Activated CD4-positive, alpha-beta T cell treated with anti-CD3 and anti-CD28 coated beads, Interleukin-2, amount 50 U/mL, for 1 hour (primary cell): ENCODE measurements at places on chromosomes 2 and 18.
A peak's percentile ranks its signal among the peaks of the same experiment; 100 is the strongest.

DNA sequence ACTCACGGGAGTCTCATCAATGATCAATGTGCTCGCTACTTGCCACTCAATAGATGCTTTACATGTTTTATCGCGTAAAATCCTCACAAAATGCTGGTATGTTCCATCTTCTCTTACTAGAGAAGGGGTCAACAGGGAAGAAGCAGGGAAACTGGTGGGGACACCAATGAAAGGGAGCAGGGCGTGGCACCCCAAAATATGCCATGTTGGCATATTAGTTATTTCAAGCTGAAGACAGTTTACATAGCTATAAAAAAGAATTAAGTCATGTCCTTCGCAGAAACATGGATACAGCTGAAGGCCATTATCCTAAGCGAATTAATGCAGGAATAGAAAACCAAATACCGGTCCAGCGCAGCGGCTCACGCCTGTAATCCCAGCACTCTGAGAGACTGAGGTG lies 8.1 kb upstream of the ZNF236 start:
- DNase-seq = no peak

DNA sequence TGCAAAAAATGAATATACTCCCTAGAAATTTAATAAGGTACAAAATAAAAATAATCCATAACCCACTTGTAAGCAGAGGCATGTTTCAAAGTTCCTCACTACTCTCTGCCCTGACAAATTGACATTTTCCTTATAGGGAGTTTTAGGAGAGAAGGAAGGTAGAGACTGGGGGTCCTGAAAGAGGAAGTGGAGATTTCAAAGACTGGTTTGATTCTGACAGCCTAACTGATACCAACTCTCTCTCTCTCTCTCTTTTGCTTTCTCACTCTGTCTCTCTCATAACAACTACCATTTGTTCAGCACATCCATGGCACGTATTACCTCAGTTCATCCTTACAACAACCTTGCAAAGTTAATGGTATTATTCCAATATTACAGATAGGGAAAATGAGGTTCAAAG lies 18.6 kb downstream of the FZD7 start:
- DNase-seq = no peak

DNA sequence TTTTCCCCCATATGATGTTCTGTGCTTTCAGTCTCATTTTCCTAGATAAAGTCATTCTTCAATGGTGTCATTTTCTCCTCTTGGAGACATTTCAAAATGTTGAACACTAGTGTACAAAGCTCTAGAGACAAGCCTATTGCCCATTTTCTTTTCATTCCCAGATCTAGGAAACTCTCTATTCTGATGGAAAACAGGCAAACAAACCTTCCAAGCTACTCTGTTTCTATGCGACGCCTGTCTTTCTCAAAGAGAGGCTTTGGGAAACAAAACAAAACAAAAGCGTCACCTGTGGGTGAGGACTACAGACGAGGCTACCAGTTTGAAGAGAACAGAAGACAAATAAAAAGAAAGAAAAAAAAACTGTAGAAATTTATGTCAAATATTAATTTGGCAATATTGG lies 311.0 kb downstream of the CBLN2 start:
- no peak for DNase-seq

- DNase-seq = no peak
Observed at GRCh38 chr2:198314559-198315153, 510.3 kb downstream of the PLCL1 start.

DNA sequence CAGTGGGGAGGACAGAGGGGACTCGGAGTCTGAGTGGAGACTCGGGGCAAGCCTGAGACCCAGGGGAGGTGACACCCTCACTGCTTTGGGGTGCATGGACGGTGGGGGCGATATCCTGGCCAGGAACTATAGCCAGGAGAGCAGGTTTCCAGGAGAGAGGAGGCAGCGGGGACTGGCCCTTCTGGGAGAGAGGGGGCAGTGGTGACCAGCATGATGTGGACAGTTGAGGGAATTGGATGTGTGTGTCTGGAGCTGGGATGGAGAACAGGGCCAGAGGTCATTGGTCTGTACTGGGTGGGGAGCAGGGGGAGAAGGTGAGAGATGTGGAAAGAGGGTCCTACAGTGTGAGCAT lies 63.6 kb downstream of the ACKR3 start:
- no peak for DNase-seq

- DNase-seq = no peak
Observed at GRCh38 chr18:2223849-2224248, 347.5 kb downstream of the METTL4 start.

GRCh38 chr18:24672165-24672941 lies 211.9 kb downstream of the HRH4 start:
- no peak for DNase-seq

GRCh38 chr18:49612515-49613033 lies 50.7 kb downstream of the LIPG start:
- DNase-seq = no peak

DNA sequence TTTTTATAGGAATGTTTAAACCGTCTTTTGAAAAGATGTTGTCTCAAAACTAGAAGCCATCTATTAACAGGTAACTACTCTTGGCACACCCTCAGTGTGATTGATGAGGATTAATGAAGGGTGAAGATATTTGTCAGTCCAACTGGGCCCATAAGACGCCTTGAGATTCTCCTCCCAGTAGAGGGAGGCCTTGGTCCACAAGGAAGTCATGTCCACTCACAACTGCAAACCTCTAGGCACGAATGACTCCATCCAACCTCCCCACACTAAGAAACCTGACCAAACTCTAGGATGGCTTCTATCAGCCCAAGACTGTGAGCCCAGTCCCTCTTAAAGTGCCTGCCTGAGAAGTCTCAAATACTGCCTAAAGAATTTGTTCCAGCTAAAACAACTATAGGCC lies 19.2 kb upstream of the GRP start:
- no peak for DNase-seq

DNA sequence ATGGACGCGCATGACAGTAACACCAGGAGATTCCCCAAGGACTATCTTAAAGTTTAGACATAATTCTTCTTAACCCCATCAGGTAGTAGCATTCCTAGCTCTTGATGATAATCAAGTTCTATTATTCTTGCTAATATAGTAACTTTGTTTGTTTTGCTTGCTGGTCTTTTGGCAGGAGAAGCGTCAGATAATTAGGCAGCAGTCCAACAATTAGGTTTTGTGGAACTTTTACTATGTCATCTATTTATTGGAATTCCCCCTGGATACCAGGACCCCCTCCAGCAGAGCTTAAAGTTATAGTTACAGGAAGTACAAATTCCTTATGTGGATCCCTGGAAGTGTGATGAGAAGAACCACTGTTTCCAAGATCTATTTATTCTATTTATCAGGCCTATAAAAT lies 1138.0 kb upstream of the FAM98A start:
- no peak for DNase-seq

GRCh38 chr18:50057009-50057408 lies 137.9 kb downstream of the MYO5B start:
- DNase-seq = no peak

- DNase-seq = no peak
Observed at GRCh38 chr2:171325886-171326585, 107.8 kb downstream of the METTL8 start.

DNA sequence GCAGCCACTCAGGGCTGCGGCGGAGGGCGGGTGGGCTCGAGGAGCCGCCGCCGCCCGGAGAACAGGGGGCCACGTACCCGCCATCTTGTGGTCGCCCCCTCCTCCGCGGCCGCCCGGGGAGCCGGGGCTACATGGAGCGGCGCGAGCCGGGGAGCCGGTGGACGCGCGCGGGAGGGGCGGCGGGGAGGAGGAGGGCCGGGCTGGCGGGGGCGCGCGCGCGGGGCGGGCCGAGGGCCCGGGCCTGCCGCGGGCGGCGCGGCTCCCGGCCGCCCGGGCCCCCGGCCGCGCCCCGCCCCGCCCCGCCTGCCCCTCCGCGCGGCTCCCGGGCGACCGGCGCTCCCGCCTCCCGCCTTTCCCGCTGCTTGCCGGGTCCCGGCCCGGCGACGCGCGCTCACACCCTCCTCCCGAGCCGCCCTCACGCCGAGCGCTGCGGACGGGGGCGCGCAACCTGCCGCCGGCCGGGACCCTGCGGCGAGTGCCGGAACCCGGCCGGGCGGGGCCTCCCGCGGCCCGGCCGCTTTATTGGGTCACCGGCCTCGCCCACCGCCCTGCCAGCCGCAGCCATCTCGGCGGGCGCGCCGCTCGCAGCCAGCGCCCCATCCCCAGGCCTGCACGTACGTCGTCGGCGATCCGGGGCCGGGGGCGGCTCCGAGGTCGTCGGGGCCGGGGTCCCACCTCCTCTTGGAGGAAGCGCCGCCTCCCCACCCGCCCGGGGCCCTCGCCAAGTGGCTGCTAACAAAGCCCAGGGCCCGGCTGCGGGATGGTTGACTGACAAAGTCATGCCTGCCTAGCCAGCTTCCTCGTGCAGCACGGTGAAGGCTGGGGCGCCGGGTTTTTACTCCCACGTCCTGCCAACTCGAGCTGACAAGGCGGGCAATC lies at the start of gene PPP4R1:
TSS of gene PPP4R1 (minus strand) at position 159 of the 879 bp plus-strand sequence. CDS start at position 84, 75 bp downstream.
- peak; percentile 63 for DNase-seq

GRCh38 chr2:144455987-144456386 lies 63.9 kb downstream of the ZEB2 start:
- no peak for DNase-seq

- DNase-seq = no peak
Observed at GRCh38 chr2:275466-275865, 10.7 kb downstream of the ACP1 start.

- DNase-seq = no peak
Observed at GRCh38 chr2:97739020-97739892, 25.9 kb downstream of the ZAP70 start.

DNA sequence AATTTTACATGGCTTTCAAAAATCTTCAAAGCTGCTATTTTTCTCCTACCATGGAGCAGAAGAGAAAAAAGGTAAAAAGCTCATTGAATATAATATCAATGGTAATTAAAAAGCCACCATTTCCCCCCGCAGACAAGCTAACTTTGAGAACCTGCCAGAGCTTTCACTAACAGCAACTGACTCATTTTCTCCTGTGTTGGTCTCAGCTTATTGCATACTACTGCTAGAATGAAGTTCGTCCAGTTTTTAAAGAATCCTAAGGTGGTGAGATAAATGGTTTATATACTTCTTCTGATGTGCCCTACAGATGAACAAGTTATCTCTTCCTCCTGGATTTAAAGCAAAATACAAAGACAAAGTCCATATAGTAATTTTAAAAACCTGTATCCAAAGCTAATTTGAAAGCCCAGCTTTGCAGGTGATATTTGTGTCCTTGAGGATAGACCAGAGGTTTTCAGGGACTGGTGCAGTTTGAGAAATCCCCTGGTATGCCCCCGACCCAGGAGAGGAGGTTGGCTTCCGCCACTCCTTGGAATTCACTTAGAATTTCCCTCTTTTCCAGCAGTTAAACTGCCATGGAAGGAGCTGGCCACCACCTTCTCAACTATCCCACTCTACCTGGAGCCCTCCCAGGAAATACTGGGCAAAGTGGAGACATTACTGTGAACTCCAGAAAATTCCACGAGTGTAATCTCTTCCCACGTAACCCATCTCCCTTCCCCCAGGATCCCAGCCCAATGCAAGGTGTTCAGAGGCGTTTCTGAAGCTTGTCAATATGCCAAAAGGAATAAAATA lies 17.5 kb downstream of the YPEL5 start:
- DNase-seq = no peak

DNA sequence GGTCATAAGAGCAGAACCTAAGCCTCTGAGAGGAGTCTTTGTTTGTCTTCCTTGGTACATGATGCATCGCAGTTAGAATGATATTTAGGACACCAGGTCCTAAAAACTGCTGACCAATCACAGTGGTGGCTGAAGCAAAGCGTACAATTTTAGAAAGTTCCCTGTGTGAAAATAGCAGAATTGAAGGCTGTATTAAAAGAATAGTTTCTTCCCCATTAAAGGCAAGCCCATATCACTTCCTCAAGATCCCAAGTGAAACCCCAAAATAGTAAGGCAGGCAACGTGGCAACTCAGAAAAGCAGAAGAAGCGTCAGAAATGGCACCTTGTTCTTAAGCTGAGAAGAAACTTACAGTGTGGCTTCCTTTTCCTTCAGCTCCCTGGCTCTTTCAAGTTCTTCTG lies 154.8 kb upstream of the PGAP1 start:
- no peak for DNase-seq

DNA sequence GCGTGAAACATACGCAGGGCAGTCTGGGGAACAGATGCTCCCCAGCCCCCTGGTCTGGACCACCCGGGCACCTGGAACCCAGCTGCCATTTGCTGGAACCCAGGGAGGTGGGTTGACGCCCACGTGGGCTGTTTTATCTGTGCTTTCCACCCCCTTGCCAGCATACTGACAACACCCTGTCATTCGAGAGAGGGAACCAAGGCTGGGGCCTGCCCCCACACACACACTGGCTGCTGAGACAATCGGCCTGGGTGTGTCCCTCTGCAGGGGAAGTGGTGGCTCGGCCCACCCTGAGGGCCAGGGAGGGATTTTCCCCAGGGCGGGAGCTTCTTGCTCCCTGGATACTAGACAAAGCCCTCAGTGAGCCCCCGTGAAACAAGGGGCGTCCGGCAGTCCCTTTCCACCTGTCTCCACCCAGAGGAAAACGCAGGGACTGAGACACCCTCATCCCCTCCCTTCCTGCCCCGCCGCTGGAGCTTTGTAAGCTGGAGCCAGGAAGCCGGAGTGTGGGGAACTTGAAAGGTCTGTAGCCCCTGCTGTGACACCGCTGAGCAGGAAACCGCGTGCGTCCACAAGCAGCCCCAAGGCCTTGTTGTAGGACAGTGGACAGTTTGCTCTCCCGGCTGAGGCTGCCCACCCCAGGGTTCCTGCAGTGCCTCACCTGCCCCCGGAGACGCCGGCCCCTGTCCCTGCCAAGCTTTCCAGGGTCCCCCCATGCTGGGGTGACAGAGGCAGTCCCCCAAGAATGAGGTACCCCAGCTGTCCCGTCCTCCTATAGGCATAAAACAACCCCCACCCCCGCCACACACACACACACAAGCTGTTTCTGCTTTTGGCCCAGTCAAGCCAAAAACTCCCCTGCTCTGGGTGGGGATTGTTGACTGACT lies 14.1 kb upstream of the KLF11 start:
- DNase-seq = peak; percentile 34

GRCh38 chr2:88161446-88162244 lies 8.5 kb upstream of the THNSL2 start:
- DNase-seq = no peak

DNA sequence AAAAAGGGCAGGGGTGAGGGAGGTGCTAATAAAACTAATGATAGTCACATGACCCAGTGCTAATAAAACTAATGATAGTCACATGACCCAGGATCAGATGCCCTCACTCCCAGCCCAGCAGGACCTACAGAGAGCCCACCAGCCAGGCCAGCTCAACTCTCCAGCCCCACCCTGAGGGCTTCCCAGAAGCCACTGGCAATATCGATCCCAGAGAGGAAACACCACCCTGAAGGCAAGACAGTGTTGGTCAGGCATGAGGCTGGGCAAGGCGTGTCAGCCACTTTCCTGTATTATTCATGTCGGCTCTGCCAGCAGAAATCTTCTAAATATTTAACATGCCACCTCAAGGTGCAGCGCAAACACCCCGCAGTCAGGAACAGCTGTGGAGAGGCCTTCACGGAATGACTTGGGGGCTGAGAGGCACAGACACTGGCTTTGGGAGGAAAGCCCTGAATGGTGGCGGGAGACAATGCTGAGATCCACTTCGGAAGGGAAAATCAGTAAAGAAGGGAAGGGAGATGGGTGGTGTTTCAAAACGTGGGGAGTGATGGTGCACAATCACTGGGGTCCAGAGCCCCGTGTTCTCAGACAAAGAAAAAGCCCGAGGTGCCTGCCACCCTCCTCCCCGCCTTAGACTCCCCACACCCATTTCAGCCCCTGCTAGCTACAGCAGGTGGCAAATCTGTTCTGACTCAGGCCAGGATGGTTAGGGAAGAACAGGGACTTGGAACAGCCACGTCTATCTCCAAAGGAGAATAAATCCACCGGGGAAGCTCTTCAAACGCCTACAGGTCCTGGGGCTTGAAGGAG lies 1.4 kb downstream of the REEP1 start:
- no peak for DNase-seq

GRCh38 chr2:178829981-178830380 lies 22.8 kb upstream of the TTN start:
- DNase-seq = no peak
